ENCODE measurements at places on chromosomes 7 and 10.

- no peak for DNase-seq
These were observed 1.8 kb downstream of the AP4M1 start for GRCh38 chr7:100102950-100103840.

- DNase-seq, result no peak
These were observed 76.7 kb upstream of the EN2 start for GRCh38 chr7:155380976-155381851.

DNA sequence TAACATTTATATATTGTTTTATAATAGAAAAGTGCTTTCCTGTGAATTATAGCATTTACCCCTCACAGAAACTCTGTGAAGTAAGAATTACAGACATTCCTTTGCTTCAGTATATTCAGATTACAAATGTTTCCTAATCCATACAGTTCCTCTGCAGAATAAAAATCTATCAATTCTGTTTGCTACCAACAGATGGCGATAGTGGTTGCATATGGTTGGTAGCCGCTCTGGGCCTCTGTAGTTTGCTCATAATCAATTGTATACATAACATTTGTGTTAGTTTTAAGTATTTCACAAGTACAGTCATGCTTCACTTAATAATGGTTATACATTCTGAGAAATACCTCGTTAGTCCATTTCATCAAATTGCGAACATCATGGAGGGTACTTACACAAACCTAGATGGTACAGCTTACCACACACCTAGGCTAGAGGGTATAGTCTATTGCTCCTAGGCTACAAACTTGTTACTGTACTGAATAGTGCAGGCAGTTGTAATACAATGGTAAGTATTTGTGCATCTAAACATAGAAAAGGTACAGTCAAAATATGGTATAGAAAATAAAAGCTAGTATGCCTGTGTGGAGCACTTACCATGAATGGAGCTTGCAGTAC lies 94.4 kb upstream of the STEAP4 start:
- DNase-seq, result no peak

DNA sequence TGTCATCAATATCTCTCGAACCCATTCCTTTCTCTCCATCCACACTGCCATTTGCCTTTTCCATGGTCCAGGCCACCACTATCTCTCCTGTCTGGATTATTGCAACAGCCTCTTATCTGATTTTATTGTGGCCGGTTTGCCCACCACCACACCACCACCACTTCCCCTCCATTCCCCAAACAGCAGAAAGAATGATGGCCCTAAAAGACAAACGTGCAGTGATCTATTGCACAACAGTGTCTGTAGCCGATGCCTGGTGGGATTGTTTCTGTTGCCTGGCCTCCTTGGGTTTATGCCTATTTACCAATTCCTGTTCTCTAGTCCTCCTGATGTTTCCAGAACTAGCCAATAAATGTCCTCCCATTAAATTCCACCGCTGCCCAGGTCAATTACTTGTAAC lies 10.2 kb upstream of the ST8SIA6 start:
- no peak for DNase-seq

- DNase-seq, result no peak
These were observed 34.8 kb downstream of the NEUROG3 start for GRCh38 chr10:69538461-69538860.

DNA sequence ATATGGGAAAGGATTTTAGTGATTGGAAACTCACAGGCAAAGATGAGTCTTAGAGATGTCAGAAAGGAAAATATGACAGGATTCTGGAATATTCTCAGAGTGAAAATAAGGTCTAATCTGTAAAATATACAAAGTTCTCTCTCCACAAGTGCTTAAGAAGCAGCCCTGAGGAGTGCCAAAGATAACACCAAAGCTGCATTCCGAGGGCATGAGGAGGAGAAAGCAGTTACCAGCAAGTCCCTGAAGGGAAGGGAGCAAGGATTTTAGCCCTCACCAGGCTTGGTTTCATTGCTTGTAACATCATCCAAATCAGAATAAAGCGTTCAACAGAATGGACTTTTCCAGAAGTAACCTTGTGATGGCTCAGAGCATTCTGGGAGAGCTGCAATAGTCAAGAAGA lies 31.4 kb upstream of the DLX6 start:
- DNase-seq, result no peak

GRCh38 chr7:138974675-138975292 lies 6.4 kb downstream of the KIAA1549 start:
- no peak for DNase-seq

DNA sequence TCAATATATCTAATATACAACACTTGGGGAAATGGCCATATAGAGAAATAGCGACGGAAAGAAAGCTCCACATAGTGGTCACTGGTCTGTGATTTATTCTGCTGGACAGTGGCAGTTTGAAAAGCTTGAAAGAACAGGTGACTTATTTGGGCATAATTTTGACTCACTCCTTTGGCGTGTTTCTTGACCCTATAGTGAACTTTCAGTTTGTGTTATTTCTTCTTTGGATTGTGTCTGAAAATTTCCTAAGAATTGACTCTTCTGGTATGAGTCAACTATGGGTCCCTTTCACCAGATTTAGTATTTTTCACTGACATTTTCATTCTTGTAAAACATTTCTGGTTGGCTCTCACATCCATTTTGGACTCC lies 25.8 kb upstream of the IMMP2L start:
- no peak for DNase-seq

GRCh38 chr10:103967448-103968071 lies 620 bp downstream of the SLK start:
- DNase-seq, result no peak

DNA sequence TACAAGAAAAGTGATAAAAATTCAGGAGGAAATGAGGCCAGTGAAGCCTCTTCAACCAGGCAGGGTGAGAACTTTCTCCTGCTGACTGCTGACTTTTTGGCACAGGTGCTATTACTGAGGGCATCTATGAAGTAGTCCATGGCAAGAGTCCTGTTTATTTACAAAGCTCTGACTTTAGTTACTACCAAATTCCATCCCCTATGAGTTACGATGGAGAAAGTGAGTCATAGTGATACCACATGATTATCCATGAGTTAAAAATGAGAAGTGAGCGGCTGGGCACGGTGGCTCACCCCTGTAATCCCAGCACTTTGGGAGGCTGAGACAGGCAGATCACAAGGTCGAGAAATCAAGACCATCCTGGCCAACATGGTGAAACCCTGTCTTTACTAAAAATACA lies 19.9 kb downstream of the CCDC3 start:
- DNase-seq, result no peak

DNA sequence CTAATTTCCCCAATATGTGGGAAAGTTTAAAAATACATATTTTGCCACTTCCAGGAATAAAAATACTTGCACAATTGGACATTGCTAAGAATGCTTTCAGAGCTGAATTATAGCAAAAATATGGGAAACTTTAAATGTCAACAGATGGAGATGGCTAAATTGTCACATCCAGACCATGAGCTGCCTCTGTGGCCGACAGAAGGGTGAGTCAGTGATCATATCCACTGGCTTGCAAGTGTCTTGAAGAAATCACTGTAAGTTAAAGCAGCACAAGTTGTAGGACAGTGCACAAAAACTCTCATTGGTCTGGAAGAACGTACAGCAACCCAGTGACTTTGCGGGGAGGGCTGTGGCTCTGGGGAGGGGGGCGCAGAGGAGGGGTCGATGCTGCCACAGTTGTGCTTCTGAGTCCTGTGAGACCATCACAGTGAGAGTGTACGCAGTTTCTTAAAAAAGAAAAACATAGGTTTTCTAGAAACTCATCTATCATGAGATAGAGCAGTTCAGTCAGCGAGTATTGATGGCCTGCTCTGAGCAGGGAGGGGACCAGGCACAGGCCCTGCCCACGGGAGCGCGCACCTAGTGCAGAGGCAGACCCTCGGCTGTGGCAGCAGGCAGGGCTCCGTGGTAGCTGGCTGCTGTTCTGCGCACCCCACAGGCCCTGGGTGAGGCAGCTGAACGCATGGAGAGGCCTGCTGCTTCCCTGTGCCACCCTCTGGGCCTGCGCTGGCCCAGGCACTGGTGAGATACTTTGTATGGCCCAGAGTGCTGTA lies 25.5 kb downstream of the LRRC27 start:
- DNase-seq, result no peak

Measured in stimulated activated CD8-positive, alpha-beta memory T cell treated with anti-CD3 and anti-CD28 coated beads, Interleukin-2, amount 100 ng/mL, for 48 hours (primary cell).